Adrenal gland (tissue), 19 donors: ENCODE measurements at places on chromosomes 3 and 15. TPM values are rescaled to one million over a fixed set of nuclear protein-coding genes. Genes with fewer than 3 reads are reported as not detected.

GRCh38 chr15:34594361-34594760 lies 10.9 kb upstream of the GOLGA8B start:
- H3K4me1 ChIP-seq, result no peaks in the 10 kb centered on the region
- no peak for DNase-seq
- no peaks in the 10 kb centered on the region for H3K36me3 ChIP-seq
- H3K27ac ChIP-seq, result no peak overlapping the region
- H3K4me3 ChIP-seq, result no peak overlapping the region
- no peaks in the 10 kb centered on the region for H3K27me3 ChIP-seq

- H3K27me3 ChIP-seq, result no peaks in the 10 kb centered on the region
- peaks cover under 1% of the 10 kb centered on the region for H3K4me1 ChIP-seq
- no peaks in the 10 kb centered on the region for H3K36me3 ChIP-seq
Measured at GRCh38 chr3:196948442-196949284, 6.3 kb upstream of the NCBP2 start.

DNA sequence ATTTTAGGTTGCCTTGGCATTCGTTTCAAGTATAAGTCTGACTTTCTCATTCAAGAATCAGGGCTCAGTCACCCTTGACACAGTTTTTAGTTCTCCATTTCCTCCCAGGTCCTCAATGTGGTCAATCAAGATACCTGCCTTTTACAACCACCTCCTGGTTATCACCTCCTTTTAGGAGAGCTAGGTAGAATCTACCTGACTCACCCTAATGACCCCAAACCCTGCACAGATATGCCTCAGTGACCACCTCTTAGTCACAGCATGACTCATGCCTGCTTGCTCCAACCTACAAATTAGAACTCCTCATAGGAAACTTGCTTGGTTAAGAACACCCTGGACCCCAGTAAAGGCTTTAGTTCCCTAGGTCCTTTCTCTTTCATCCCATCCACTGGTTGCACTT lies 22.5 kb downstream of the DMXL2 start:
- H3K36me3 ChIP-seq, result no peaks in the 10 kb centered on the region
- no peaks in the 10 kb centered on the region for H3K4me1 ChIP-seq
- H3K27ac ChIP-seq, result no peak overlapping the region
- H3K27me3 ChIP-seq, result no peaks in the 10 kb centered on the region
- H3K4me3 ChIP-seq, result no peak overlapping the region
- DNase-seq, result no peak

CYP11A1 gene
- 233 TPM for polyA plus RNA-seq

DNA sequence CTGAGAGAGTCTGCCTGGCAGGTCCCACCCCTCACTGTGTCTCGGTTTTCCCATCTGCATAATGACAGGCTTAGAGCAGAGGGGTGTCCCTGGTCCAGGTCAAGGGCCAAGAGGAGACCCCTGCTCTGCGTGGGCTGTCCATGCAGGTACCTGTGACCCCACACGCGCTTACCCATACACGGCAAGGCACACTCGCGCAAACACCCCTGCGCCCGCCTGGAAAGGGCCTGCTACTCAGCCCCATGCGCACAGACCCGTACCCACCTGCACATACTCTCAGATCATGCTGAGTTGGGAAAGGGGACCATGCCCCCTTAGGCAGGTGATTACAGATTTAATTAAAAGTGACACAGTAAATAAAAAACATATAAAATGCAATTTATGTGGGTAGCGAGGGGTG lies 23.4 kb upstream of the TMEM115 start:
- no peak for DNase-seq
- H3K27me3 ChIP-seq, result no peaks in the 10 kb centered on the region
- no peak overlapping the region for H3K27ac ChIP-seq
- peaks cover 3% of the 10 kb centered on the region for H3K4me1 ChIP-seq

RTP1 gene
- not detected for polyA plus RNA-seq

DNA sequence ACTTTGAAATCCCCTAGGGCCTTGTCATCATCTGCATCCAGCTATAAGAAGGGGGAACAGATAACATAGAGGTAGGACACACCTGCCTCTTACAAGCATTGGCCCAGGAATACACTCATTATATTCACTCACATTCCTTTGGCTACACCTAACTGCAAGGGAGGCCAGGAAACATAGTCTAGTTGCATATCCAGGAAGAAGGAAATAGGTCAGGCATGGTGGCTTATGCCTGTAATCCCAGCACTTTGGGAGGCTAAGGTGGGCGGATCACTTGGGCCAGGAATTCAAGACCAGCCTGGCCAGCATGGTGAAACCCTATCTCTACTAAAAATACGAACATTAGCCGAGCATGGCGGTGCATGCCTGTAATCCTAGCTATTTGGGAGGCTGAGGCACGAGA lies 48.8 kb downstream of the GTPBP8 start:
- no peaks in the 10 kb centered on the region for H3K36me3 ChIP-seq
- H3K27me3 ChIP-seq, result no peaks in the 10 kb centered on the region
- no peak overlapping the region for H3K4me3 ChIP-seq
- no peaks in the 10 kb centered on the region for H3K4me1 ChIP-seq
- no peak for DNase-seq

ACP3 gene
- polyA plus RNA-seq, result 0.91 TPM

SKOR1 gene
- polyA plus RNA-seq, result 1.0 TPM

CSPG5 gene
- 0.13 TPM for polyA plus RNA-seq

DNA sequence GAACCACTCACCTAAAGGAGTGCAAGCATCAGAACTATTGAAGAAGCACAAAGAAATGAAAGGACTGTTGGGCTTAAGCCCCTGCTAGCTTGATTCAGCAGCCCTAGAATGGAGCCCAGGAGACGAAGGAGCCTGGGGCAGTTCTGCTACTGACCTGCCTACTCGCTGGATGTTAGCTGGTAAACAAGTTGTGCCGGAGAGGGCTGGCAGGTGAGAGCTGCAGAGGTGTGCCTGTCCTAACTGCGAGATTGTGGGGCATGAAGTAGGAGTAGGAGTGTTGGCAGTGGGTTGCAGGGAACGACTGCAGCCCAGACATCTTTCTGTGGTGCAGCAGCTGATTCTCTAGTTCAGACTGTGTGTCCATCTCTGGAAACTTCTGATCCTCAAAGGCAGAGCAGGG lies 75.2 kb upstream of the GSK3B start:
- H3K4me3 ChIP-seq, result no peak overlapping the region
- no peaks in the 10 kb centered on the region for H3K36me3 ChIP-seq
- H3K4me1 ChIP-seq, result no peaks in the 10 kb centered on the region
- no peak overlapping the region for H3K27ac ChIP-seq
- DNase-seq, result no peak
- H3K27me3 ChIP-seq, result no peaks in the 10 kb centered on the region

EPHB3 gene
- 1.2 TPM for polyA plus RNA-seq

DNA sequence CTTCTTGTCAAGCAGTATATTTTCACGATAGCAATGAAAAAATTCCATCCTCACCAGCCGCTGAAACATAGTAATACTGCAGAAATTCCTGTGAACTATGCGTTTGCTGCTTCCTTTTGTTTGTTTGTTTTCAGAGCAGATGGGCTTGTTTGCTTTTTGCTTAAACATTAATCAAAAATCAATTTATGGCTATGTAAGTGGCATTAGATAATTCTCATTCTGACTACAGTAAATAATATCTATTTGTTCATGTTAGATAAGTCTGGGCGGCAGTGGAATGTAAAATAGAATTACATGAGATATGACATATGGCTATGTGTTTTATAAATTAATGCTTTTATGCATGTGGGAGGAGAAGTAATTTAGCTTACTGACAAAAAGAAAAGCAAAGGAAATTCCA lies 163.7 kb downstream of the PGPEP1L start:
- H3K4me1 ChIP-seq, result peaks cover 46% of the 10 kb centered on the region
- H3K27me3 ChIP-seq, result no peaks in the 10 kb centered on the region
- DNase-seq, result no peak
- no peak overlapping the region for H3K27ac ChIP-seq

DNA sequence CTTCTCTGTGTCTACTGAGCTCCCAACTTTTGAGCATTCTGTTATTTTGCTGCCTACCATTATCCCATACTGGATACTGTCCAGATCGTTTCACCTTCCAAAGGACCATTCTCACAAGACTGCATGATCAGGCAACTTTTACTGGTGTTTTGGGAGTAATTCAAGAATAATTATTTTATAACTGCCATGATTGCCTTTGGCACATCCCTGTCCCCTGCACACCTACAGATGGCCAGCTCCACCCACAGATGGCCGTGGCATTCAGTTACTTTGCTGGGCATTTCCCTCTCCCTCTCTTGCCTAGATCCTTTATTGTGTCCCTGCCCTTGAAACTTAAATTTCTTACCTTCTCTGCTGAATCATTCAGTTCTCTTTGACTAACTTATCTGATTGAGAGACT lies 263.9 kb downstream of the DIPK2A start:
- no peaks in the 10 kb centered on the region for H3K36me3 ChIP-seq
- no peaks in the 10 kb centered on the region for H3K27me3 ChIP-seq
- no peak for DNase-seq
- H3K4me1 ChIP-seq, result no peaks in the 10 kb centered on the region

GRCh38 chr3:71537211-71537611 lies 46.3 kb downstream of the FOXP1 start:
- H3K36me3 ChIP-seq, result no peaks in the 10 kb centered on the region
- DNase-seq, result peak; percentile 92
- H3K4me3 ChIP-seq, result no peak overlapping the region
- H3K27ac ChIP-seq, result no peak overlapping the region
- H3K4me1 ChIP-seq, result peaks cover 39% of the 10 kb centered on the region

ANKUB1 gene
- polyA plus RNA-seq, result not detected

CHST14 gene
- polyA plus RNA-seq, result 11.0 TPM

GRCh38 chr15:32636410-32636809 lies 5.1 kb upstream of the SCG5 start:
- DNase-seq, result no peak
- H3K4me3 ChIP-seq, result no peak overlapping the region
- no peaks in the 10 kb centered on the region for H3K27me3 ChIP-seq

TMEM115 gene
- polyA plus RNA-seq, result 34.5 TPM

UBP1 gene
- polyA plus RNA-seq, result 23.7 TPM

- H3K27me3 ChIP-seq, result no peaks in the 10 kb centered on the region
- no peaks in the 10 kb centered on the region for H3K4me1 ChIP-seq
- DNase-seq, result peak; percentile 41
- H3K4me3 ChIP-seq, result no peak overlapping the region
- H3K36me3 ChIP-seq, result no peaks in the 10 kb centered on the region
Measured at GRCh38 chr3:32175607-32176197, 62.8 kb upstream of the CMTM8 start.

CLRN1 gene
- 10.0 TPM for polyA plus RNA-seq

PCSK6 gene
- 2.0 TPM for polyA plus RNA-seq

TTLL3 gene
- 10.1 TPM for polyA plus RNA-seq

DNA sequence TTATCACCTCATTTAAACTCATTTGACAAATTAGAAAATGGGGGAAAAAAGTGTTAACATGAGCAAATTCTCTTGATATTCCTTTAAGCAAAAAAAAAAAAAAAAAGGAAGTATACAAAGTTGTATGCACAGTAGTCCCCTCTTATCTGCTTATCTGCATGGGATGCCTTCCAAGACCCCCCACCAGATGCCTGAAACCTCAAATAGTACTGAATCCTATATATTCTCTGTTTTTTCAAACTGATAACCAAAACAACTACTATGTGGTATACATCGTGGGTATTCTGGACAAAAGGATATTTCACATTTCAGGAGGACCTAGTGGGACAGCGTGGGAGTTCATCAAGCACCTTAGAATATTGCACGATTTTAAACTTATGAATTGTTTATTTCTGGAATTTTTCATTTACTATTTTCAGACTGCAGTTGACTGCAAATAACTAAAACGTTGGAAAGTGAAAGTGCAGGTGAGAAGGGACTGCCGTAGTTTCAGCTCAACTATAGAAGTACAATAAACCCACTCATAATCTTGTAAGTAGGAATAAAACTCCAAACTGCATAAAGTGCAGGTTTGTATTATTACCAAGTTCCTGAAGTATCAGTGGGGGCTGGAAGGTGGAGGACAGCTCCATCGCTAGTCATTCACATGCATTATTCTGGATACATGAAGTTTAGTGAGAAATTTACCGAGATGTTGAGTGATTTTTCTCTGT lies 43.6 kb upstream of the PLCL2 start:
- H3K4me3 ChIP-seq, result no peak overlapping the region
- no peaks in the 10 kb centered on the region for H3K36me3 ChIP-seq
- H3K27ac ChIP-seq, result peak overlapping the region; percentile 66
- peaks cover 35% of the 10 kb centered on the region for H3K4me1 ChIP-seq
- DNase-seq, result no peak
- H3K27me3 ChIP-seq, result no peaks in the 10 kb centered on the region

DNA sequence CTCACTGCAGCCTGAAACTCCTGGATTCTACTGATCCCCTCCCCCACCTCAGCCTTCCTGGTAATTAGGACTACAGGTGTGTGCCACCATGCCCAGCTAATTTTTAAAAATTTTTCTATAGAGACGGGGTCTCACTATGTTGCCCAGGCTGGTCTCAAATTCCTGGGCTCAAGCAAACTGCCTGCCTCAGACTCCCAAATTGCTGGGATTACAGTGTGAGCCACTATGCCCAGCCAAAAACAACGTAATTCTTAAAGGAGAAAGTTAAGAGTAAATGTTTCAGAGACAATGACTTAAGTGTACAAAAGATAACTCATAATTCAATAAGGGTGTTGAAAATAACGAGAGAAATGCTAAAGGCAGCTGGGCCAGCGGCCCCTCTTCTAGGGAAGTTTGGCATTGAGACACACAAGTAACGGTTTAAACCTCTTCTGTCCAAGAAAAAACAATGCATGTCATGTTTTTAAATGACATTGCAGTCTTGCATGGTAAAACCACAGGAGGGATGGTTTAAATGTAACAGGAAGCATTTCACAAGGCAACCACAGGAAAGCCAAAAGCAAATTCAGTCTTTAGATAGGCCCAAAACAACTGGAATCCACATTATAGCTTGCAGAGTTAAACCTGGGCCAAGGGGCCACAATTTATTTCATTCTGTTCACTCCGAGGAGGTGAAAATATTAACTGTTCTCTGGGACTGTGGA lies 5.1 kb downstream of the PROK2 start:
- H3K27me3 ChIP-seq, result peaks cover 74% of the 10 kb centered on the region
- H3K4me3 ChIP-seq, result no peak overlapping the region
- DNase-seq, result no peak

DNA sequence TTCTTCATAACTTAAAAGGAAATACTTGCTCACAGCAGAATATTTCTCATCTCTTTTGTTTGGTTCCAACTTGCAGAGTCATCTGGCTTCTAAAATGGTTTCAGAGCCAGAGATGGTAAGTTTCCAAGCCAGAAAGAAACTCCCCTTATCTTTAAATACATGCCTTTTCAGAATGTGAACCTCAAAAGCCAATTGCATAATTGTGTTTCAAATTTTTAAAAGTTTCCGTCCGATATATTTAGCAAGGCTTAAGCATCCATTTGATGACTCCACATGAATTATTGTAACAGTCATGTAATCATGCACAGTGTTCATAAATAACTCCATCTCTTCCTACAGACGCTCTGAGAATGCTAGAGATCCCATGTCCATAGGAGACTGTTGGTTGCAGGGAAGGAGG lies 40.6 kb upstream of the C3orf80 start:
- DNase-seq, result no peak
- no peaks in the 10 kb centered on the region for H3K4me1 ChIP-seq
- H3K36me3 ChIP-seq, result no peaks in the 10 kb centered on the region
- H3K27ac ChIP-seq, result no peak overlapping the region

CDC25A gene
- 0.57 TPM for polyA plus RNA-seq

FRMD4B gene
- 8.8 TPM for polyA plus RNA-seq

DNA sequence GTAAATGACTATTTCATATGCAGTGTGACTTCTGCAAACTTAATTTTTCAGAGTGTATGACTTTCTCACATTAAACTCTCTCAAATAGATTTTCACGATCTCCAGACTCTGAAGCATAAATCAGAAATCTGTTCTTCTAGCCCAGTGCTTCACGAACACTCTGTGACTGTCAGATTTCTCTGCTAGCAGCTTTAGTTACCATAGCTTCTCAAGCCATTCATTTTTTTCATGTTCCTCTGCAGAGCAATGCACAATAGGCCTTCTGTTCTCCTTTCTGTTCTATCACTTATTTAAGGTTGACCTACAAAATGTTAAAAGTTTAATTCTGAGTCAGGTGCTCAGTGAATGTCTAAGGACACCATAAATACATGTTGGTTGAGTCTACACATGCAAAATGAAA lies 1102.2 kb downstream of the TUSC7 start:
- H3K36me3 ChIP-seq, result no peaks in the 10 kb centered on the region
- DNase-seq, result no peak

PCOLCE2 gene
- polyA plus RNA-seq, result 4.6 TPM

GOLGA8Q gene
- 0.60 TPM for polyA plus RNA-seq
